ENCODE measurements at places on chromosomes 12 and 14.
A peak's percentile ranks its signal among the peaks of the same experiment; 100 is the strongest.

DNA sequence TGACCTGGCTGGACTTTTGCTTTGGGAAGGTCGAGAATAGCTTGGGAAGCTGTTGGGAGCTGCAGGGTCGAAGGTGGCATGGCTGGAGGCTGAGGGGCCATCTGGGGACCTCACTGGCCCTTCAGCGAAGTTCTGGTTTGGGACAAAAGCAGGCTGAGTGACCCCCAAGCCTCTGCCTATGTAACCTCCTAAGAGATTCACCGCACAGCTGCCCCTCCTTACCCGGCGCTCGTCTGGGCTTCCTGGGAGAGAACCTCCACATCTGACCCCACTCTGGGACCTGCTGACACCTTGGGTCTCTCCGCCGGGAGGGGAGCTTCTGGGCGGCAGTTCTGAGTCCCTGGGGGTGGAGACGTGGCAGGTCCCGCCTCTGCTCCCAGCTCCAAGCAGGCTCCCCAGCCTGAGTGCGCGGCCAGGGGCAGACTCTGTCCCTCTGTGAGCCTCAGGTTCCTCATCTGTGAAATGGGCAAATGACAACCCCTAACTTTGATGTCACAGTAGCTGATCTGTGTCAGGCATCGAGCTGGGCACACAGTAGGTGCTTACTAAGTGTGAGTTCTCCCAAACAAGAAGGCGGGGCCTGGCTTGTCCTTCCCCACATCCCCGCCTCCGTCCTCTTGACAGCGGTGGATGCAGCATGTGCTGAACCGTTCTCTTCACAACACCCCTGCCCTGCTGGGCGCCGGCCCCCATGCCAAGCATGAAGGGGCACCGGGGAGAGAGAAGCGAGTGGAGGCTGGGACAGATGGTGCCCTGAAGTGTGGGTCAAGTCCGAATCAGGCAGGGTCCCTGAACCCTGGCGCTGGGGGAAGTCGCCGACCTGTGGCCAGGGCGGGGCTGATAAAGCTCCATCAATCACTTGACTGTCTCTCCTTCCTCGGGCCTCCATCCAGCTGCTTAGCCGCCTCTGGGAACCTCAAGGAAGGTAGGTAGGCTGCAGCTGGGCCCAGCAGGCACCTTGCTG is 3.8 kb downstream of the EXOC3L4 start:
- no peak for DNase-seq

DNA sequence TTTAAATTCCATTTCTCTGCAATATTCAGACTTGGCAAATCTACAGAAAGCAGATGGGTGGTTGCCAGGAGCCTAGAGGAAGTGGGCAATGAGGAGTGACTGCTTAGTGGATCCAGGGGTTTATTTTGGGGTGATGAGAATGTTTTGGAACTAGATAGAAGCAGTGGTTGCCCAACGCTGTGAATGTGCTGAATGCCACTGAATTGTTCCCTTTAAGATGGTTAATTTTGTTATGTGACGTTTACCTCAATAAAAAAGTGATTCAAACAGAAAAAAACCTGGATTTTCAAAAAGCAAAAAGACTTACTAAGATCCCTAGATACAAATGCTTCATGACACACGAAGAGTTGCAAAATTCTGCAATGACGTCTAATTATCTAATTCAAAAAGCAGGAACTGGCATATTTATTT is 34.2 kb downstream of the DAO start:
- DNase-seq = no peak

DNA sequence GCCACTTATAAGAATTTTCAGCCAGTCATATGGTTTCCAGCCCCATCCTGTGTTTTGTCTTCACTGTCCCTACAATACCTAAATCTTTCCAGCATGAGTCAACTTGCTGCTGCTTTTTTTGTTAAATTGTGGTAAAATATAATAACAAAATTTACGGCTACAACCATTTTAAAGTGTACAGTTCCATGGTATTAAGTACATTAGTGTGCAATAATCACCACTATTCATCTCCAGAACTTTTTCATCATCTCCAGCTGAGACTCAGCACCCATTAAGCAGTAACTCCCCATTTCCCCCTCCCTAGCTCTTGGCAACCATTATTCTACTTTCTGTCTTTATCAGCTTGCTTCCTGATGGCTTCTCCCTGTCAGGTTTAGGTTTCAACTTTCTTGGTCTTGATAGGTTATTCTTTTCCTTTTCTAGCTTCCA is 39.1 kb downstream of the FRS2 start:
- no peak for DNase-seq

- DNase-seq = no peak
Observed at GRCh38 chr12:109157986-109158385, 41.6 kb downstream of the ACACB start.

DNA sequence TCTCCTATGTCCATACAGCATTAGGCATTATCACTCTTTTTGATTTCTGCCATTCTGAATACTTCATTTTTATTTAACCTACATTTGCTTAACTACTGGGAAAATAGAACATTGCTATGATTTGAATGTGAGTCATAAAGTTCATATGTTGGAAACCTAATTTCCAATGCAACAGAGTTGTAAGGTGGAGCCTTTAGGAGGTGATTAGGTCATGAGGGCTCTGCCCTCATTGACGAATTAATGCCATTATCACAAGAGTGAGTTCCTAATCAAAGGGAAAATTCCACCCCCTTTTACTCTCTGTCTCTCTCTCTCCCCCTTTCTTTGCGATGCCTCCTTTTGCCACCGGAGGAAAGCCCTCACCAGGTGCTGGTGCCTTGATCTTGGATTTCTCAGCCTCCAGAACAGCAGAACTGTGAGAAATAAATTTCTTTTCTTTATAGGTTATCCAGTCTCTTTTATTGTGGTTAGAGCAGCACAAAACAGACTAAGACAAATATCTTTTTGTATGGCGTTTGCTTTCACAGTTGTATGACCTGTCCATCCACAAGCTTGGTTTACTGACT is 180.1 kb upstream of the ARID2 start:
- no peak for DNase-seq

- DNase-seq = no peak
Observed at GRCh38 chr12:131372706-131373195, 338.1 kb upstream of the SFSWAP start.

GRCh38 chr14:23567186-23568020 is at the start of gene AP1G2:
Gene AP1G2, minus strand, starts transcription at chr14:23567791. Its CDS starts 477 bp downstream, at chr14:23567314.
- DNase-seq = peak; percentile 80

- DNase-seq = no peak
Observed at GRCh38 chr12:4201333-4202100, 72.0 kb upstream of the CCND2 start.

DNA sequence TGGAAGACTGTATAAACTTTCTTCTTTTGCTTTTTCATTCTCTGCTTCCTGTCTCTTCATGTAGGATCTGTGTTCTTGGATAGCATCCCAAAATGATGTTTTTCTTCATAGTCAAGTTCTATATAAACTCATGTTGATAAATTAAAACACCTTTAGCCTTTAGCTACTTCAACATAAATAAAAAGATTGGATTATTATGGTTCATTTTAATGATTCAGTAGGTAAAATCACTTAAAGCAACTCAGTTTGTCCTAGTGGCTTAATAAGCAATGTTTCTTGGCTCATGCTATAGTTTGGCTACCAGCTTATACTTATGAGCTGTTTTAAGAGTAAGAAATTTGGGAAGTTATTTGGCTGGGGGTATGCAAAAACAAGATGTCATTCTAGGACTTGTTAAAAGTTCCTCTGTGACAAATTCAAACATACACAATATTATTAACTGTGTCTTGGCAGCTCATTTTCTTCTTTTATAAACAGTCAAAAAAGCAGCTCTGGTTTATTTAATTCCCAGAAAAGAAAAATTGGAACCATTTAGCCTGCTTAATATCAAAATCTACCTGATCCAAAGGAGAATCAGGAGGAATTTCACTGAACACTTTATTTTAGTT is 111.4 kb downstream of the TMTC3 start:
- DNase-seq = no peak

GRCh38 chr12:116978791-116979508 is 68.2 kb downstream of the FBXW8 start:
- no peak for DNase-seq

GRCh38 chr12:126212824-126213223 is 1147.6 kb downstream of the AACS start:
- no peak for DNase-seq

GRCh38 chr14:84208451-84208850 is 1321.5 kb upstream of the FLRT2 start:
- no peak for DNase-seq

DNA sequence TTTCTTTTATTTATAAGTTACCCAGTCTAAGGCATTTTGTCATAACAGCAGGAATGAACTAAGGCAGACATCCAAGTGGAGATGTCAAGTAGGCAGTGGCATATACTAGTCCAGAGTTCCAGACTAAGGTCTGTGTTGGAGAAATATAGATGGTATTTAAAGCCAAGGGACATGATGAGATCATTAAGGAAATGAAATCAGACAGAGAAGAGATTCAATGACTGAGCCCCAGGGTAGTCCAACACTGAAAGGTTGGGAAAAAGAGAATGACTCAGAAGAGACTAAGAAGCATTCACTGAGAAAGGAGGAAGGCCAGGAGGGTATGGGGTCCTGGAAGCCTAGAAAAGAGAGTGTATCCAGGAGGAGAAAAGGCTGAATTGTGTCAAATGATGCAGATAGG is 442.2 kb upstream of the CCDC196 start:
- DNase-seq = no peak

DNA sequence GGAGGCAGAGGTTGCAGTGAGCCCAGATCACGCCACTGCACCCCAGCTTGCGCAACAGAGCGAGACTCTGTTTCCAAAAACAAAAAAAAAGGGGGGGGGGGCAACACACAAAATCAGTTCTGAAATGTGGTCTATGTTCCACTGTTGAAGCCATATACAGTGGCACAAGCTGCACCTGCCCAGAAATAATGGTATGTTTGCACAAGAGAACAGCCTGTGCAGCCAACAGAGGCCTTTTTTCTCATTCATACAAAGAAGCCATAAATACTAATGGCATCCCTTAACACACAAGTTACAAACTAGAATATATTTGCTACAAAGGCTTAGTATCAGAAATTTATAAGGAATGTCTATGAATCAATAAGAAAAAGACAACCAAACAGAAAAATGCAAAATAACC is 37.1 kb downstream of the ITPR2 start:
- DNase-seq = no peak

GRCh38 chr12:18457362-18457761 is 196.0 kb downstream of the PIK3C2G start:
- no peak for DNase-seq

GRCh38 chr12:120496413-120497340 is 764 bp downstream of the DYNLL1 start:
- peak; percentile 36 for DNase-seq

DNA sequence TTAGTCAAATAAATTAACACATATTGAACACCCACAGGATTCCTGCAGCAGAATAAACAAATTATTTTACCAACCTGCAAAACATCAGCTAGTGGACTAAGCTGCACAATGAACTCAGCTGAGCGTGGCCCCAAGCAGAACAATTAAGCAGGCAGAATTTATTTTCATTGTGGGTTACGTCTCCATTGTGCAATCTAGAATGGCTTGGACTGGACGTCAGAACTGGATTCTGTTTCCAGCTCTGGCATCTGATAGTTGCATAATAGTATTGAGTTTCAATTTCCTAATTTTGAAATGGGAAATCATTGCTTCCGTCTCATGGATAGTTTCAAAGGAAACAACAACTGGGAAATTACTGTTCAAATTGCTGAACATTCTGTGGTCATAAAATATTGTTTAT is 35.5 kb upstream of the RERG start:
- DNase-seq = no peak

DNA sequence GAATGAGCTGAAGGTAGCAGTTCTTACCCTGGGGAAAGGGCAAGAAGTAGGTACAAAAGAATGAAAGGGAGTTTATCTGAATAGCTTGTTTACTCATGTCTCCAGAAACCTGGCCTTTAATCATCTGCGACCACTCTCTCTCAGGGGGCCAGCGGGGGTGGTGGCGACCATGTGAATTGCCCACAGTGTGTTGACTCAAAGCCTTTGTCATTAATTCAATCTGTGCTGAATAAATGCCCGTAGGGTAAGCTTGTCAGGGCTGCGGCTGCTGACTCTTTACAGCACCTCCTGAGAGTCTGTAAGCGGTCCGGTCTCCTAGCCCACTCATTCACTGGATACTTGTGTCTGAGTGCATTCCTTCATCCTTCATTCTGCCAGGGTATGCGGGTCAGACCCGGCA is 874.4 kb downstream of the SLC6A15 start:
- no peak for DNase-seq

DNA sequence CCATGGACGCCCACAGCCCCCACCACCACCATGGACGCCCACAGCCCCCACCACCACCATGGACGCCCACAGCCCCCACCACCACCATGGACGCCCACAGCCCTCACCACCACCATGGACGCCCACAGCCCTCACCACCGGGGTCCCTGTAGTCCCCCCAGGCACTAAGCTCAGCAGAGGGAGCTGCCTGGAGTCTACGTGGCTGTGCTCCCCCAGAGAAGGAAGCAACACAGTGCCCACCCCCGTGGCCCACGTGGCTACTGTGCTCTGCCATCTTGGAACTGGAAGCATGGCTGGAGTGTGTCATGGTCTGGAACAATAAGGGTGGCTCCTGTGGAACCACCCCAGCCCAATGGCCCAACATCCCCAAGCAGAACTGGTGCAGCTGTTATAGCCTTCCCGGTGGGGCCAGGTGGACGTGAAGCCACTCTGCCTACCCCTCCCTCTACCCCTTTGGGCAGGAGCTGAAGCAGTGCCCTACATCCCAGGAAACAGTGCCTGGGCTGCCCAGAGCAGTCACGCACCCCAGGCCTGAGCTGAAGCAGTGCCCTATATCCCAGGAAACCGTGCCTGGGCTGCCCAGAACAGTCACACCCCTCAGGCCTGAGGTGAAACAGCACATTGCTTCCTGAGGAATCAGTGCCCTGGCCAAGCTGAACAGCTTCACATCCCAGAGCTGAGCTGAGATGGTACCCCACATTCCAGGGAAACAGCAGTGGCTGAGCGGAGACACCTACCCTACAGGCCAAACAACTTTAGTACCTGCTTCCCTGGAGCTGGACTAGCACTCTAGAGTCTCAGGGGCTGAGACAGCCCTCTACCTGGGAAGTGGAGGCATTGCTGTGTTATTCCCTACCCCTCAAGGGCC is 9.0 kb upstream of the SFSWAP start:
- DNase-seq = no peak
